NCI-H2081 (cell line): ENCODE measurements at places on chromosomes 4 and X.
A peak's percentile ranks its signal among the peaks of the same experiment; 100 is the strongest.

GRCh38 chr4:182113779-182114178 lies 129.4 kb upstream of the TENM3 start:
- no peak for DNase-seq

DNA sequence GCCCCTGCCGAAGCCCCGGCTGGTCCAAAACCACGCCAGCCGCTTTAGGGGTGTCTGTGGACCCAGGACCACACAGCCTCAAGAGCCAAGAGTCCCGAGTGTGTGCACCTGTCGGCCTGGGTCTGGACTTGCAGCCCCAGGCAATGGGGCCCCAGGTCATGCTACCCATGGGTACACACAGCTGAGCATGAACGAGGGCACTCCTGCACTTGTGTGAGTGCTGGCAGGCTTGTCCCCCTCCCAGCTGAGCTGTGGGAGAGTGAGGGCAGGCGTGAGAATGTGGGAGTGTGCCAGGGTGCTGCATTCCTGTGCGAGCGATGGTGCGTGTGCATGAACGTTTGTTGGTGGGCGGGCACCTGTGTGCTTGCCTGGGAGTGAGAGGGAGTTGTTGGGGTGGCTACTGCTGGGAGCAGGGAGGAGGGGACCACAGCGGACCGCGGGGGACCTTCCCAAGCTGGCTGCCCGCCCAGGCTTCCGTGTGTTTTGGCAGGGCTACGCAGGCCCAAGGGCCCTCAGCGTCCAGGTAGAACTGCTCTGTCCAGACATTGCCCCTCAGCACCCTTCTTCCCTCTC lies 30.8 kb downstream of the BLOC1S4 start:
- DNase-seq, result peak; percentile 87

- no peak for DNase-seq
These were observed 1.3 kb downstream of the NEUROG2 start for GRCh38 chr4:112514647-112515197.

- no peak for DNase-seq
These were observed 55.2 kb downstream of the HTRA3 start for GRCh38 chr4:8324640-8325239.

DNA sequence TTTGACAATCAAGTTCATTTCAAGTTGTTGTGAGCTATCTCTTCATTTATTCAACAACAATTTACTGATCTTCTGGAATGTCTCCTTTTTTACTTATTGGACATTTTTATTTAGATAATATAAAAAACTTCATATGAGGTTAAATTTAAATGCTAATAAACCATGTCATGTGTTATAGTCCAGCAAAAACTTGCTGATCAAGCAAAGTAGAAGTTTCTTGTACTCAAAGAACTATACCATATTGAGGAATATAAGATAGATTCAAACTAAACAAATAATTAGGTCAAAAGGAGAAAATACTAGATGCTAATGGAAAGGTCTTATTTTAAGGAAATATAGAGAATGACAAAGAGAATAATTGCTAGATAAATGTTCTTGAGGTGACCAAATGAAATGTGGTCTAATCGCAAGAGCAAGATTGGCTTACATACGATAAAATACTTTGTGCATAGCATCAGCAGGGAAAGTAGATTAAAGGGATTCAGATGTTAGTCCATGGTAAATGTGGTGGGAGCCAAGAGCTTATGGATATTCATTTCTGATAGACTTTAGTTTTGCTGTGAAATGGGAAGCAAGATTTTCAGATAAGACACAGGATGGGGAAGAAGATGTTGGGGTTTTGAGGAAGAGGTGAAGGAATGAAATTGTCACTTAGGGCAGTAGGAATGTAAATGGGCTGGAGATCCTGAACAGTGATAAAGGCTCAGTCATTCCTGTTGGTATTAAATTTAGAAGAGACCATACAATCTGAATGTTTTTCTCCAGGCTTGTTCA lies 229.5 kb downstream of the MAPK10 start:
- no peak for DNase-seq

- DNase-seq, result no peak
These were observed 90.9 kb upstream of the SRD5A3 start for GRCh38 chr4:55255179-55255578.

- no peak for DNase-seq
These were observed 214.1 kb downstream of the THOC2 start for GRCh38 chrX:123518791-123519190.

DNA sequence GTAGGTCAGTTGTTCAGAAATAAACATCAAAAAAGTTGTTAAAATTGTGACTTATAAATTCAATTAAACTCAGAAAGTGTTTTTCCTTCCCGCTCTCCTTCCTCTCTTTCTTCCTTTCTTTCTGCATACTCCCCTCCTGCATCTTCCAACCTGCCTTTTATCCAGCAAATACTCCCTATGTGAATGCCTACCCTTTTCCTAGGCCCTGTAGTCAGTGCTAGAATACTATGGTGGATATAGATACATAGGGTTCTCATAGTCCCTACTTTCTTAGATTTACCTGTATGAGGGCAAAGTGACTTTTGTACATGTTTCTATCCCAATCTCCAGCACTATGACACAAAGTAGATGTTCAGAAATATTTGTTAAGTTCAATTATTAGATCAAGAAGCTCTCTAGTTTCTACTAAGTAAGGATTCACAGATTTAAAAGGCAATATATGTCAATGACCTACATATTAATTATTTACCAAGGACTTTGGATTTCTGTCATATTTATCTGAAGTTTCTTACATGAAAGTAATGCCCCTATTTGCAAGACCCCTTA lies 732 bp downstream of the SULT1E1 start:
- DNase-seq, result no peak

DNA sequence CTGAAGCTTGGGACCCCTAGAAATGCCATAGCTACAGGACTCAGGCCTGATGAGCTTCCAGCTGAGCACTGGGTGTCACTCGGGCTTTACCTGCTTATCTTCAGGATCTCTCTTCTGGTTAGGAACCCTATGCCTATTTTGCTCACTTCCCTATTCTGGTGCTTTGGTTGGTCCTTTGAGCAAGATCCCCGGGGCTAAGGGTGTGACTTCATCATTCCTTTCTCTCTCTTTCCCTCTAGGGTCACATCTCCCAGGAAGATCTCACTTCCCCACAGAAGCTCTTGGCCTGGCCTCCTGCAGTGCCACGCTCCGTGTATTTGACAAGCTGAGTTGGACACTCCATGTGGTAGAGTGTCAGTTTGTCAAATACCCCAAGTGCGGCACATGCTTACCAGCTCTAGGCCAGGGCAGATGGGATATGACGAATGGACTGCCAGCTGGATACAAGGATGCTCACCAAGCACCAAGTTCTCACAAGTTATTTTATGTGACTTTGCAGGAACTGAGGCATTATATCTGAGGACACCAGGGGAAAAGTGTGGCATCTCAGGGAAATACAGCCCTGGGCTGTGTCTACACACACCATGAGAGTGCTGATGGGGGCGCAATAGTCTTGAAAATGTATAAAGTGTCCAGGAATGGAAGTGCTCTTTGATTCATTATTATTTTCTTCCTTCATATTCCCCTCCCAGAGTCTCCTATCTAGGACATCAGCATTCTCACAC lies 21.1 kb downstream of the VSIG4 start:
- DNase-seq, result no peak

- DNase-seq, result no peak
These were observed 89.4 kb downstream of the PPP2R2C start for GRCh38 chr4:6383009-6383404.

GRCh38 chrX:10617999-10618351 lies 2.4 kb downstream of the MID1 start:
- DNase-seq, result no peak

DNA sequence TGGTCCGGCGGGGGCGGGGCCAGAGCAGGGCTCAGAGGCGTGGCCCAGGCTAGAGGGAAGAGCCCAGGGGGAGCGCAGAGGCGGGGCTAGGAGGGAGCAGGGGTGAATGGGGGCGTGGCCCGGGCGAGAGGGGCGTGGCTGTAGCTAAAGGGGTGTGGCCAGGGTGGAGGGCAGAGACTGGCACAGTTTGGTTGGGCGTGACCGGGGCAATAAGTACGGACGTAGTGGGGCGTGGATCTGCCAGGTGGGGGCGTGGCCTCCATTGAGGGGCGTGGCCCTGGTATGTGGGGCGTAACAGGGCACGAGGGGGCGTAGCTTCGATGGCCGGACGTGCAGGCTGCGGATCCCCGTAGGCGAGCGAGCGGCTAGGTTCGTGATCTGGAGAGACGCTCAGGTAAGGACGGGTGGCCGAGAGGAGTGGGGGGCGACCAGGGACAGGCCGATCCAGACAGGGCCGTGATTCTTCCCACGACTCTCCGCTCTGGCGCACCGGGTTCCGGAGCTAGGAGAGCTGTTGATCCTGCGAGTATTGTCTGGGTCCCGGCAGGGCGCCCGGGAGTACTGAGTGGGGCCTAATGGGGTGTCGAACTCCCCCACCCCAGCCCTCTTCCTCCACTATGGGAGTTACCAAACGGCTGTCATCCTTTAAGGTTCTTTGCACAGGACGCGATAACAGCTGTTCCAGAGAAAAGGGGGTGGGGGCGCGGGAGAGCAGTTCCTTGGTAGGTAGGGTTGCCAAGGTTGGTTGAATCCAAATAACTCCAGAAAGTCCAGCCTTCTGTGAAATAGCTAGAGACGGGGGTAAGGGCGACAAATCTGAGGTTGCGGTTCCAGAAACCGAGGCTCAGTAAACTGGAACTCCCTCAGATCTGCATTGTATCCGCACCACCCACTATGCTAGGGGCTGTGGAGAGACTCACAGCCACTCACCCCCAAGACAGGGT lies at the start of gene CA5B:
Gene CA5B (plus strand): TSS at position 312 of the 944 bp plus-strand sequence. CDS start 11,754 bp downstream, outside the sequence.
- peak; percentile 92 for DNase-seq

DNA sequence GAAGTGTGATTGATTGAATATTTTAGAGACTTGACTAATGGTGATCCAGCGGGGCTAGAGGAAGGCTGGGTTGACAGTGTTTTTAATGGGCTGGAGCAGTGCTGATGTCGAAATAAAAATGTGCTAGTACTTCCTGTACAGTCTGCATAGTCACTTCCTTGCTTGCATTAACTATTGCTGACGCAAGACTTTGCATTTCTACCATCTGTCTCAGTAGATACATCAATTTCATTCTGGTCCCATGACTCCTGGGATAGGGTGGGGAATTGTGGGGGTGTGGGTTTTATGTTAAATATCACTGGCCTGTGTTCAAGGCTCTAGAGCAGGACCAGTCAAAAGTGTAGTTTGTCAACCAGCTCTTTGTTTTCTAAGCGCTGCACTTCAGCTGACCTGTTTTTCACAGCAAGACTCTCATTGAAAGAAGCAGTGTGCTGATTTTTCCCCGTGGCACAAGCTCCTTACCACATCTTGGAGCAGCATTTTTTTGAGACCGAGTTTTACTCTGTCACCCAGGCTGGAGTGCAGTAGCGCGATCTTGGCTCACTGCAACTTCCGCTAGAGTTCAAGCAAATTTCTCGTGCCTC lies 35.2 kb upstream of the PHEX start:
- no peak for DNase-seq

- no peak for DNase-seq
These were observed 11.3 kb downstream of the FGFRL1 start for GRCh38 chr4:1022739-1023066.

DNA sequence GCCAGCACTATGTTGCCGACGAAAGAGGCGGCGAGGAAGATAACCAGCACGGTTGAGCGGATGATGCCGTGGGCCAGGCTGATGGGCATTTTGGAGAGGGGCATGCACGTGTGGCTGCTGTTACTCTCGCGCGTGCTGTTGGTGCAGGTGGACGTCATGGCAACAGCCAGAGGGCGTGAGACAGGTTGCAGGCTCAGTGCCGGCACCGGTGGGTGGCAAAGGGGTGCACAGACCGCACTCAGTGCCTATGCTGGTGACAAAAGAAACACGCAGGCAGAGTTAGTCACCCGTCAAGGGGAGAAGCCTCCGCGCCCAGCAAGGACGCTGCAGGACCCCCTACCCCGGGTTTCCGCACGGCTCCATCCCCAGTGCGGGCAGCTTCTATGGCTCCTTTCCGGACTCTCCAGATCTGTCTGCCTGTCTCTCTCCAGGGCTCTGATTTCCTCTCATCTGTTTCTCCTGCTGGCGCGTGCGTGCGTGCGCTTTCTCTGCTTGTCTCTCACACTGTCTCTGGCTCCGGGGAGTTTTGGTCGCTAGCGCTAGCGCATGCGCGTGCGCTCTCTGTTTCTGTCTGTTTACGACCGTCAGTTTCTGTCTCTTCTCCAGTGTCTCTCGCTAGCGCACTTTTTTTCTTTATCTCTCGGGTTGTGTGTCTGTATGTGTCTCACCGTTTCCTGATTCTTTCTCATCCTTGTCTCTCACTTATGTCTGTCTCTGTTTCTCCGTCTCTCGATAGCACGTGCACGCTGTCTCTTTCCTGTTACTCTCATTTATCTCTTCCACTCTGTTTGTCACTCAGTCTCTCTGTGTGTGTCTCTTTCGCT lies 2.1 kb downstream of the GPR101 start:
- DNase-seq, result no peak

GRCh38 chr4:82948647-82949204 lies 48.2 kb downstream of the THAP9 start:
- DNase-seq, result no peak

DNA sequence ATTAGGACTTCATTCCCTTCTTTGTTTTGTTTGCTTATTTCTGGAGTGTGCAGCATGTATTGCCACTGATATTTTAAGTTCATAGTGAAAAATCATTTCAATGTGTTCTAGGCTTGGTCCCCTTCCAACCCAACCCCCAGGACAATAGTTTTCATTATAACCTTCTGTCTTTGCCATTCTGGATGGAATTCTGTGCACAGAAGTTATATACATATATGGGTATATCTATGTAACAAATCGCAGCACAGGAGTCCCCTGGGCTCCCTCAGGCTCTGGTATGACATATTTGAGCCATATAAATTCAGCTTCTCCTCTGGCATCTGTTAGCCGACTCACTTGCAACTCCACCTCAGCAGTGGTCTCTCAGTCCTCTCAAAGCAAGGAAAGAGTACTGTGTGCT lies at the start of gene TNMD:
Gene TNMD (plus strand): TSS at position 326 of the 400 bp plus-strand sequence. CDS start 83 bp downstream, outside the sequence.
- DNase-seq, result no peak

- no peak for DNase-seq
These were observed 31.6 kb downstream of the EVC2 start for GRCh38 chr4:5676763-5677162.

GRCh38 chr4:69054578-69055200 lies 41.6 kb upstream of the UGT2B7 start:
- no peak for DNase-seq

GRCh38 chr4:168791376-168791775 lies 218.7 kb downstream of the CBR4 start:
- no peak for DNase-seq

- DNase-seq, result peak; percentile 69
These were observed at the start of gene IKBKG for GRCh38 chrX:154547245-154548027. IKBKG (plus strand) TSS chrX:154547620; CDS start chrX:154552003, 4,383 bp downstream.

- DNase-seq, result no peak
These were observed 297 bp upstream of the MTMR8 start for GRCh38 chrX:64395568-64395929.

- no peak for DNase-seq
These were observed 151.4 kb downstream of the BANK1 start for GRCh38 chr4:101941816-101942358.

- DNase-seq, result no peak
These were observed 907.1 kb downstream of the RPA4 start for GRCh38 chrX:97790850-97791249.

DNA sequence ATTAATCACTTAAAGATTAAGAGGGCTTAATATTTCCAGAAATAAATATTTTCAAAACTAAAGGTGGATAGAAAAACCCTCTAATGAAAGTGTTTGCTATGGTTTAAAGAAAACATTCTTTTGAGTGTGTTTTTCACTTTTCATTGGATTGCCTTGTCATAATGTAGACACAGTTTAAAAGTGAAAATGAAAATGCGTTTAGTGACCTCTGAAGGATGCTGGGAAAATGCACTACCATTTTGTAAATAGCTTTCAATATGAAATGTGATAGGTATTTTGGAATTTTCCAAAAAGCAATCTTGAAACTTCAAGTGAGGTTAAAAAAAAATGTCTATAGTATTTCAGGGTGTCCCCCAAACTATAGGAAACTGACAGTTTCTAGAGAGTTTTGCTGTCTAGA lies 642.2 kb downstream of the C4orf33 start:
- DNase-seq, result no peak

GRCh38 chrX:44937606-44938005 lies 64.6 kb downstream of the KDM6A start:
- DNase-seq, result no peak
